ENCODE measurements at places on chromosomes 11 and 22. TPM values are rescaled to one million over a fixed set of nuclear protein-coding genes. Genes with fewer than 3 reads are reported as not detected.
A peak's percentile ranks its signal among the peaks of the same experiment; 100 is the strongest.

DNA sequence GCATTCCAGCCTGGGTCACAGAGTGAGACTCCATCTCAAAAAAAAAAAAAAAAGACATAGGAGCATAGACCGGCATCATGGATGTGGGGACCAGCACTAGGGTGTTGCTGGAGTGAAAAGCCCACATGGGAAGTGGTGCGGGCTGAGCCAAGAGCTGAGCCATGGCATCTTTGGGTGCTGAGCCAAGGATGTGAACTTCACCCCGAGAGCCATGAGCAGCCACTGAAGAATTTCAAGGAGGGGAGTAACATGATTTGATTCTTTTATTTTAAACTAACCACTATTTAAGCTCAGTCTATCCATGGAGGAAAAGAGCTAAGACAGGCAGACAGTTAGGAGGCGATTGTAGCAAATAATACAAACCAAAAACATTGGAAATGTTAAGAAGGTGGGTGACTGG is 57.4 kb downstream of the AHNAK start:
- no peaks in the 10 kb centered on the region for H3K27me3 ChIP-seq
- H3K4me3 ChIP-seq = no peak overlapping the region
- H3K4me1 ChIP-seq = peaks cover 3% of the 10 kb centered on the region
- no peak overlapping the region for H3K27ac ChIP-seq

DNA sequence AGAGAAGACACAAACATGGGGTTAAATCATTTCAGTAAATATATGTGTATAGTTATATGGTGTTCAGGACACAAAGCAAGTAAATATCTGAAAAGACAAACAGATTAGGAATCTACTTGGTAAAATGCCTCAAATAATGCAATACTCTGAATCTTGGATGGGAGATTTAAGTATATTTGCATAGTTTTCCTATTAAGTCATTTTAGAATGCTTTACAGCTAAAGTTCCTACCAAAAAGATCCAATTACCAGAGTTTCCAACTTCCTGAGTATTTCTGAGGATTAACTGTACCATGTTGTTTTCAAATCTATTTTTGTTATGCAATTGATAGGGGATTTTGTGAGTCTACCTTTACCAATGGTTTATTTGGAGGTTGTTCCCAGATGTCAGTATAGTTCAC is 424.4 kb upstream of the CCDC179 start:
- no peaks in the 10 kb centered on the region for H3K27me3 ChIP-seq
- no peak overlapping the region for H3K4me3 ChIP-seq
- H3K4me1 ChIP-seq = no peaks in the 10 kb centered on the region
- no peak overlapping the region for H3K27ac ChIP-seq
- no peaks in the 10 kb centered on the region for H3K36me3 ChIP-seq
- peak; percentile 50 for DNase-seq

- no peaks in the 10 kb centered on the region for H3K36me3 ChIP-seq
- no peak overlapping the region for H3K27ac ChIP-seq
- DNase-seq = no peak
- H3K27me3 ChIP-seq = peaks cover 2% of the 10 kb centered on the region
Measured at GRCh38 chr11:82718821-82719220, 14.8 kb downstream of the FAM181B start.

DNA sequence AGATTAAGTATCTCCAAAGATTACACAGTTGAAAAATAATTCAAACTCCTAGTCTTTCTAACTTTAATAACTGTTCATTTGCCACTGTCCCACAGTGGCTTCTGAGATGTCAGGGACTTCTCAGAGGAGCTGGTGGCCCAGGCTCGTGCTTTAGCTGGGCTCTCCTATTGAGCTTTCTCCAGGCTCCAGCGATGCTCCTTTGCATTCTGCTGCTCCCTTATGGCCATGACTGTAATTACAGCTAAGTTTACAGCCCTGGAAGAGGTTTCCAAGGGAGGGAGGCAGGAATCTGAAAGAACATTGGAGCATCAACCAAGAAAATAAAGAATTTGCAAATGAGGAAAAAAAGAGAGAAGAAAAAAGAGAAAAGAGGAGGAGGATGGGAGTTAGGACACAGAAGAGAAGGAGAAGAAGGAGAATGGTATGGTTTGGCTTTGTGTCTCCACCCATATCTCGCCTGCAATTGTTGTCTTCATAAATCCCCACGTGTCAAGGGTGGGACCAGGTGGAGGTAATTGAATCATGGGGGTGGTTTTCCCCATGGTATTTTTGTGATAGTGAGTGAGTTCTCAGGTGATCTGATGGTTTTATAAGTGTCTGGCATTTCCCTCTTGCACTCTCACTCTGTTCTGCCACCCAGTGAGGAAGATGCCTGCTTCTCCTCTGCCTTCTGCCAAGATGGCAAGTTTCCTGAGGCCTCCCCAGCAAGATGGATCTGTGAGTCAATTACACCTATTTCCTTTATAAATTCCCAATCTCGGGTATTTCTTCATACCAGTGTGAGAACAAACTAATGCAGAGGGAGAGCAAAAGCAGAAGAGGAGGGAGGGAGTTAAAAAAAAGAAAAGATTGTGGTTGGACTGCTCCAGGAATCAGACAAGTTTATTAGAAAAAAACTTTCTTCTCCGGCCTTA is 857.0 kb downstream of the KCNA4 start:
- peaks cover 10% of the 10 kb centered on the region for H3K4me1 ChIP-seq
- peak; percentile 59 for DNase-seq
- H3K36me3 ChIP-seq = no peaks in the 10 kb centered on the region
- no peaks in the 10 kb centered on the region for H3K27me3 ChIP-seq
- peak overlapping the region; percentile 1 for H3K27ac ChIP-seq

GRCh38 chr22:46376908-46377524 is 41.5 kb downstream of the TRMU start:
- H3K27ac ChIP-seq = no peak overlapping the region
- DNase-seq = no peak
- no peak overlapping the region for H3K4me3 ChIP-seq
- H3K4me1 ChIP-seq = peaks cover 15% of the 10 kb centered on the region

DNA sequence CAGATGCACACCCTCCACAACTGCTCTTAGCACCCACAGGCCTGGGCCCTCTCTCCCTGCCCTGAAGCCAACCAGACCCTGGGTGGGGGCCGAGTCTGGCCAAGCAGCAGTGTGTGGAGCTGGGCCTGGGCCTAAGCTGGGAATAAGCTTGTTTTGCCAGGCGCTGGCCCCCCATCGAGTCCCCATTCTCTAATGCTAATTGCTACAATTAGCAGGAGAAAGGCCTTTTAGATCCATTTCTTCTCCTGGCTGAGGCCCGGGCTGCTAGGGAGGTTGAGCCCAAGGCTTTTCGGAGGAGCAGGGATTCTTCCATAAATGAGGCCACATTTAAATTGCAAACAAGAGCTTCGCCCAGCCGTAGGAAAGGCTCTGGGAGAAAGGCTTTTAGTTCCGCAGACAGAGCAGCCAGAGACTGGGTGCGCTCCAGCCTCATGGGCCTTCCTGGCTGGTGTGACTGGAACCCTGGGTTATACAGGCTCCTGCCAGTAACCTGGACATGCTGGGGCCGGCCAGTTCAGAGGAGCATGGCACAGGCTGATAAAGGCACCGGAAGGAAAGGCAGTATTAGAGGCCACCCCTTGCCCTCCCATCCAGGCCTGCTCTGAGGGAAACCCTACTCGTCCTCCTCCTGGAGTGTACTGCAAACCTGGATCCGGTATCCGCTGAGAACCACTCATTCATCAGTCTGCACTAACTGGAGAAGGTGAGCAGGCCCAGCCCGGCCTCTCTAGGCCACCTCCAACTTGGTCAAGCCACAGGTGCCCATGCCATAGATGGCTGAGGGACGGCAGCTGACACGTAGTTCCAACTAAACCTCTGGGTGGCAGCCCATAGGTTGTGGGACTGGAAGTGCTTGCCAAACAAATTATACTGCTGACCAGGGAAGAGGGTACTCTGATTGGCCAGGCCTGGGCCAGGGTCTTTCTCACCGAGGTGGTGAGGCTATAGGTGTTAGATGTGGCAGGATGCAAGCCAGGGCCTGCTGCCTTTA is 6.2 kb downstream of the KCNQ1OT1 start:
- H3K4me3 ChIP-seq = no peak overlapping the region
- H3K27ac ChIP-seq = no peak overlapping the region
- H3K4me1 ChIP-seq = peaks cover 4% of the 10 kb centered on the region
- no peak for DNase-seq
- no peaks in the 10 kb centered on the region for H3K27me3 ChIP-seq

DNA sequence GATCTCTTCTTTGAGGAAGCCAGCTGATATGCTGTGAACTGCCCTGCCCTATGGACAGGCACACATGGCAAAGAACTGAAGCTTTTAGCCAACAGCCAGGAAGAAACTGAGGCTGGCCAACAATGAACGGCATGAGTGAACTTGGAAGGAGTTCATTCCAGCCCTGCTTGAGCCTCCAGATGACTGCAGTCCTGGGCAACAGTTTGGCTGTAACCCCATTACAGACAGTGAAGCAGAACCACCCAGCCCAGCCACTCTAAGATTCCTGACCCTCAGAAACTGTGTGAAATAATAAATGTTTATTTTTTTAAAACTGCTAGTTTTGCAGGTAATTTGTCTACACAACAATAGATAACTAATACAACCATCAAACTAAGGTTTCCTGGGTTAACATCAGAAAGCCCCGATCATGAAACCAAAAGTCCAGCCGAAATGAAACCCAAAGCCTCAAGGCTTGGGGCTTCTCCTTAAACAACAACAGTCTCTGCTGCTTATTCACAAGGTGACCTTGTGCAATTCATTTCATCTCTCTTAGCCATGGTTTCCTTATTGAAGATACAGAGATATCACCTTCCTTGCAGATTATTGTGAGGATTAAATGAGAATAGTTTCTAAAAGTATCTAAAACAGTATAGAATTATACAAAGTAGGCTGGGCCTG is 31.4 kb downstream of the PAK1 start:
- H3K4me1 ChIP-seq = no peaks in the 10 kb centered on the region
- H3K36me3 ChIP-seq = no peaks in the 10 kb centered on the region
- no peak overlapping the region for H3K4me3 ChIP-seq
- no peak overlapping the region for H3K27ac ChIP-seq
- H3K27me3 ChIP-seq = no peaks in the 10 kb centered on the region

DNA sequence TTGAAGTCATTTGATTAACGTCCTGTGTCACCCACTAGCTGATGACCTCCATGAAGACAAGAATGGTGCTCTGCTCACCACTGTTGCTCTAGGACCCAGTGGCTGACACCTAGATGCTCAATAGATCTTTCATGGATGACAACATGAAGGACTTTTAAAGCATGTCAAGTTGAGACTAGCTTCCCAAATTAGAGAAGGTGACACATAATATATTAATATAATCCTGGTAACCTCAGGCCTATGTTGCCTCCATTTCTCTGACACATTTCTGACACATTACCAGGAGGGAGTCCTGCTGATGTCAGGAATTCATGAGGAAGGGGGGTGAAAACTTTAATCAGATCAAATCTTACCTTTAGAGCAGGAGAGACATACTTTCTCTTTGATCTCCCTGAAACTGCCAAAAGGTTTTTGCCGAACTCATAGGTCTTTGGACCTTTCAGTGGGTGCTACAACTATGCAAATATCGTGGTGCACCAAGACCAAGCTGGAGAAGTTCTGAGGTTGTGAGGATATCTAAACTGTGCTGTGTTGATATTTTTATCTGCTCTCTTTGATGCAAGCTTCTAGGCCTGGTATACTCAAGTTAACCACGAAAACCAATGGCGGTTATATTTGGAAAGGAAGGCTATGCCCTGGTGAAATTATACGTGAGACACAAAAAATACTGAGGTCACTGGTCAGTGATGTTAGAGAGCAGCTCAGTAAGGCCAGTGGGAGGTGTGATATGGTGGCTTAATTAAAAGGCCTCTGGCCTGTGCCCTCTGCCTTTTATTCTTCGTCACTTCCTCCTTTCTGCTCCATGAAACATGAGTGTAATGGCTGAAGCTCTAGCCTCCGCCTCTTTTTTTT is 13.2 kb upstream of the AMPD3 start:
- no peak overlapping the region for H3K4me3 ChIP-seq
- DNase-seq = peak; percentile 47
- no peaks in the 10 kb centered on the region for H3K36me3 ChIP-seq
- H3K27ac ChIP-seq = no peak overlapping the region
- no peaks in the 10 kb centered on the region for H3K4me1 ChIP-seq

- no peak overlapping the region for H3K27ac ChIP-seq
- H3K36me3 ChIP-seq = no peaks in the 10 kb centered on the region
- H3K4me1 ChIP-seq = peaks cover 9% of the 10 kb centered on the region
- no peak overlapping the region for H3K4me3 ChIP-seq
Measured at GRCh38 chr11:65459552-65459951, 37.0 kb downstream of the NEAT1 start.

GRCh38 chr11:117584056-117584830 is 212.8 kb downstream of the DSCAML1 start:
- H3K4me1 ChIP-seq = peaks cover 9% of the 10 kb centered on the region
- H3K27ac ChIP-seq = no peak overlapping the region
- peaks cover 4% of the 10 kb centered on the region for H3K27me3 ChIP-seq
- peak overlapping the region; percentile 5 for H3K4me3 ChIP-seq

- H3K4me1 ChIP-seq = peaks cover 11% of the 10 kb centered on the region
- H3K4me3 ChIP-seq = no peak overlapping the region
- H3K36me3 ChIP-seq = no peaks in the 10 kb centered on the region
- H3K27me3 ChIP-seq = no peaks in the 10 kb centered on the region
- H3K27ac ChIP-seq = no peak overlapping the region
Measured at GRCh38 chr11:57787006-57787604, 25.5 kb downstream of the CTNND1 start.

DNA sequence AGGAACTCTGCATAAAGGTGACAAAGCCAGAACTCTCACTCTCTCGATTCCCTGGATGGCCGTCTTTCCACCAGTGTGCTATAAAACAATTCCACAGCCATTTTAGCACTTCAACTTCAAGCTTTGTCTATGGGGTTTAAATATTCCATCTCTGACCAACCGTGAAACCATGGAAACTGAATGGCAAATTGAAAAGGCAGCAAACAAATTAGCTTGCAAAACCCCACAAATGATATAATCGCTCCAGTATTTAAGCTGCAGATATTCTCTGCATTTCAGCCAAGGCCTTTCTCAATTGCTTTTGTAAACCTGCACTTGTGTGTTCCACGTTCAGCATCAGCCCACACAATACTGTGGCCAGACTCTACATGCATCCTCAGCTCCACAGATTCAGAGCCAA is 131.7 kb upstream of the ISX start:
- no peak for DNase-seq
- H3K4me1 ChIP-seq = no peaks in the 10 kb centered on the region
- no peaks in the 10 kb centered on the region for H3K36me3 ChIP-seq
- no peak overlapping the region for H3K4me3 ChIP-seq
- H3K27me3 ChIP-seq = no peaks in the 10 kb centered on the region

GRCh38 chr22:30390974-30391691 is 3.9 kb upstream of the RNF215 start:
- H3K27me3 ChIP-seq = no peaks in the 10 kb centered on the region
- peak; percentile 52 for DNase-seq

GRCh38 chr11:32820497-32820896 is 9.2 kb upstream of the PRRG4 start:
- H3K4me3 ChIP-seq = no peak overlapping the region
- H3K27me3 ChIP-seq = no peaks in the 10 kb centered on the region
- no peak overlapping the region for H3K27ac ChIP-seq

The MRGPRF gene
- 4.1 TPM for total RNA-seq

The ZBTB16 gene
- total RNA-seq = 0.36 TPM

The PNPLA3 gene
- 10.8 TPM for total RNA-seq

The PGA3 gene
- 0.43 TPM for total RNA-seq

The CAPRIN1 gene
- 294 TPM for total RNA-seq

All from astrocyte (in vitro differentiated cells and primary cell).